ENCODE measurements at places on chromosomes 5 and 9.

GRCh38 chr5:61599370-61600122 is 267.5 kb downstream of the ZSWIM6 start:
- DNase-seq = peak; percentile 97

DNA sequence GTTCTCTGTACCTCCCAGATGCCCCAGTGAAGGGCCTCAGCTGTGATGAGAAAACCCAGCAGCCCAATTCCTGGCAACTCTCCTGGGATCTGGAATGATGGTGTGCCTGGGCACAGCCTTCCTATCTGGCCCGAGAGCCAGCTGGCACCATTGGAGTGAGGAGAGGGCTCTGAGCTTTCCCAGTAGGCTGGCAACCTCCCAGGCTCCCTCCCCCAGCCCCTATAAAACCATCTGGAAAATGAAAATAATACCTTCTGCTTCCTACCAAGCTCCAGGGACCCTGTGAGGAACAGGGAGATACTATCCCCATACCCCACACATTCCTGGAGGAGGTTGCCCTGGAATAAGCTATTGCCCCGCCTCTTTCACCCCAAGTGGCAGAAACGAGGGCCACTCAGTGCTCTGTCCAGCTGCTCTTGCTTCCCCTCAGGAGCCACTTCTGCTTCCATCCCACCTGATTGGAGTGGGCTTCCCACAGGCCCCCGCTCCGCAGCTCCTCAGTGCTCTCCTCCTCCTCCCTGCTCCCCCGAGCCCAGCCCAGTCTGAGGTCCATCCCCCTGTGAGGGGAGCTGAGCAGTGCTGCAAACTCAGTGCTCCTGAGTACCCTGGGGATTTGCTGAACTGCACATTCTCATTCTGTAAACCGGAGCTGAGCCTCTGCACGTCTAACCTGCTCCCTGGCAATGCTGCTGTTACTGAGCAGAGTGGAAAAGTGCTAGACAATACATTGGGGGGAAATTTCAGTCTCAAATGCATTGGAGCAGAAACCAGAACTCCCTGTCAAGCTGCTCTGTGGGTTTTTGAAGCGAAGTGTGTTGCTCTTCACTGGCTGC is 74.7 kb downstream of the THBS4 start:
- no peak for DNase-seq

DNA sequence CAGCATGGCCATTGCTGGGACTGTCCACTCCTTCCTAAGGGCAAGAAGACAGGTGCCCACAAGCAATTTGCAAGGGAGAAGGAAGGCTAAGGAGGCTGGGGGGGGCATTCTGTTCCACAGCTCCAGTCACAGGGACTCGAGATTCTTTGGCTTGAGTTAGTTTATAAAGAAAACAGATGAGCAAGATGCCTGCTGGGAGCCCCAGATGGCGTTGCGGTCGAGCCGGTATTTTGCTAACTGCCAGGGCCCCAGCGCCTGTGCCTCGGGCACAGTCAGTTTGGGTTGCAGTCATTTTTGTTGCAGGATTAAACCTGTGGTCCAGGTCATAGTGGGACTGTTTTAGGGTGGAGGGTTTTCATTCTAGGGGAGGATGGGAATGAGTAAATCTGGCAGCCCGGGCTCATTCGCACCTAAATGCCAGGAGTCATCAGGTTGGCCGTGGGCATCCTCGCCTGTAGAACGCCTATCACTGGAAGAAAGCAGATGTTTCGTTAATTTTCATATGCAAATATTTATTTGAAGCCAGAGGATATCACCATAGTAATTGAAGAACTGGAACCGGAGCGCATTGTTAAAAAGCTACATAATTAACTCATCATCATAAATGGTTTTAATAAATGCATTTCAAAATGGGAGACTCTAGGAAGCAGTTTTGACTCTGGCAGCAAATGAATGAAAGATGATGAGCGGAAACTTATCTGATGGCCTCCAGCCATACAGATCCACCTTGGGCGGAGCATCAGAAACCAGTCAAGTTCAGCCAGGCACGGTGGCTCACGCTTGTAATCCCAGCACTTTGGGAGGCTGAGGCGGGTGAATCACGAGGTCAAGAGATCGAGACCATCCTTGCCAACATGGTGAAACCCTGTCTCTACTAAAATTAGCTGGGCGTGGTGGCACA is 87.1 kb upstream of the FCN2 start:
- DNase-seq = no peak

DNA sequence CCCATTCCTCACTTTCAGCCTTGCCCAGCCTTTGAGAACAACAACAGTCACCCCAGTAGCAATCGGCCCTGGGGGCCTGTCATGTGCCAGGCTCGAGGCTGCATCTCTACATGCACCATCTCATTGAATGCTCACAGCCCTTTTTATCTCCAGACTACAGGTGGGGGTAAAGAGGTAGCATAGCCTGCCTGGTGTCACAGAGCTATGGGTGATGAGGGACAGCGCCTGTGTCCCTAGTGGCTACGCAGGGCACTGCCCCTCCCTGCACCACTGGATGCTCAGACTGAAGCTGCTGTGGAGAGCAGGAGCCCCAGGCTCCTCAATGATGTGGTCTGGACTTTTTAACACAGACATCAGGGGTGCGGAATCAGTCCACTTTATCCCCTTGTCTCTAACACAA is 2.8 kb downstream of the CAMK2A start:
- DNase-seq = no peak

- DNase-seq = no peak
Observed at GRCh38 chr5:56160723-56161438, 72.2 kb downstream of the ANKRD55 start.

DNA sequence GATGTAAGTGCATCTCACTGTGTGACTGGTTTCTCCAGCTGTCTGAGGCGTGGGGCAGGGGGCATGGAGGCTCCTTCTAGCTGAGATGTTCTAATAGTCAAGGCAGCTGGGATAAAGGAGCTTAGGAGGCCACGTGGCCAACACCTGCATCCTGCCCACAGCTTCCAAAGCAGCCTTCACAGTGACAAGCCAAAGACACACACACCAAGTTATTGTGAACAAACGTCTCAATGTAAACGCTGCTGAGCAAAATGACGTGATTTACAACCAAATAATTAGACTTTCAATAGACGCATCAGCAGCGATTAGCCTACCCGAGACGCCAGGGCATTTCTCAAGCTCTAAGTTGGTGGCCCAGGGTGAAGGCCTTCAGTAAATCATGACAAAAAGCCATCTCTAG is 23.2 kb upstream of the SLC25A51 start:
- no peak for DNase-seq

- DNase-seq = peak; percentile 48
Observed at GRCh38 chr9:87570000-87570908, 72.6 kb downstream of the DAPK1 start.

DNA sequence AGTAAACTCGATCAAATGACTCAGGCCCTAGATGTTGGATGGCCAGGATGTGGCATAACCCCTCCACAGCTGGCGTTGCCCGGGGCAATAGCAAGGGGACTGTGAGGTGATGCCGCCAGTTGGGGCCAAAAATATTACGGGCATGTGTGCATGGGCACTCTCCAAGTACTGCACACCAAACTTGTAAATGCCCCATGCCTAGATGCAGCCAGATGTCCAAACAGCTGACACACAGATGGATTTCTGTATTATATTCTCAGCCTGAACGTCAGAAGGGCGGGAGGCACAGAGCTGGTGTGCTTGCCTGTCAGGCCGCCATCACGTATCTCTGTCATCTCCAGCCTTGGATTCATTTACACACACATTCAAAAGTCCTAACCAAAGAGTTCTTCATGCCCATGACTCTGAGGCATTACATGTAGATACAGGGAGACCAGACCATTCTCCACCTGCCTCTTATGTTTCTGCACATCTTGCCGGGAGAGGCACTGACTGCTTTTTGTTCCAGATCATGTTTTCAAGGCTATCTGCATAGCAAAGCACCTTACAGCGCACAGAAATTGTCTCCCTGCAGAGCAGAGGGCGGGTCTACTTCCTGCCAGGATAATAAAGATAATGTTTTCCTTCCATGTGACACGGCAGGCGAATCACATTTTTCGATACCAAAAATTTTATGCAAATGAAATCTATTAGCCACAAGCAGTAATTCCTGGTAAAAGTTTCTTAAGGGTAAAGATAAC is 200.9 kb upstream of the ADAMTS16 start:
- DNase-seq = no peak

GRCh38 chr9:107983181-107983603 is 493.6 kb upstream of the KLF4 start:
- DNase-seq = no peak

GRCh38 chr9:89532478-89532877 is 34.6 kb upstream of the SEMA4D start:
- no peak for DNase-seq

- no peak for DNase-seq
Observed at GRCh38 chr9:130054325-130054786, 650 bp downstream of the GPR107 start.

GRCh38 chr5:154211641-154212390 is 21.3 kb downstream of the GALNT10 start:
- DNase-seq = no peak

GRCh38 chr5:54171645-54172384 is 138.6 kb downstream of the ARL15 start:
- DNase-seq = no peak

DNA sequence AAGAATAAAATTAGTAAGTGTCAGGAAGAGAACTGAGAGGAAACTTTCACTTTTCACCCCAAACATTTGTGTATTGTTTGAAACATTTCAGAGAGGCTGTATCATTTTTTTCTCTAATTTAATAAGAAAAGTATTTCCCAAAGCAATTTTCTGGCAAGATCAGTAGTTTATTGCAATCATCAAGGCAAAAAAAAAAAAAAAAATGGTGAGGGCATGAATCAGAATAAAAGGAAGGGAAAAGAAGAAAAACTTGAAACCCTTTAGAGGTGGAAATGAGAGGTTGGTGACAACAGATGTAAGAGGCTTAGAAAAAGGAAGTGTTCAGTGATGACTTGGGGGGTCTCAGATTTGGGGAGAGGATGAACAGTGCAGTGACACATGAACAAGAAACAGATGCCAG is 13.3 kb downstream of the SHC3 start:
- DNase-seq = no peak

GRCh38 chr9:27489087-27489876 is 34.8 kb upstream of the IFNK start:
- no peak for DNase-seq

DNA sequence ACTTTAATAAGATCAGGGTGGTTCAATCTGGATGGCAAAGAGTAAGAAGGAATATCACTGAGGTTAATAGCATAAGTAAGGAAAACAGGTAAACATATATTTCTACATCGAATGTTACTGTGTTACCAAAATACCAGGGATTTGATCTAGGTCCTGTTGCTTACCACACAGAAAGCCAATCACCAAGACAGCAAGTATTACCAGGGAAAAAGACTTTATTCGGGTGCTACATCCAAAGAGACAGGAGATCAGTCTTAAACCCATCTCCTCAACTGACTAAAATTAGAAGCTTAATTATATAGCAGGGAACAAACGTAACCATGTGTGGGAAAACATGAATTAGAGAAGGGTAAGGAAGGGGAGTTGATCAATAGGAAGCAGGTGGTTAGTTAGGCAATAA is 500.1 kb downstream of the EFNA5 start:
- DNase-seq = no peak

- no peak for DNase-seq
Observed at GRCh38 chr5:15384581-15384980, 115.4 kb upstream of the FBXL7 start.

DNA sequence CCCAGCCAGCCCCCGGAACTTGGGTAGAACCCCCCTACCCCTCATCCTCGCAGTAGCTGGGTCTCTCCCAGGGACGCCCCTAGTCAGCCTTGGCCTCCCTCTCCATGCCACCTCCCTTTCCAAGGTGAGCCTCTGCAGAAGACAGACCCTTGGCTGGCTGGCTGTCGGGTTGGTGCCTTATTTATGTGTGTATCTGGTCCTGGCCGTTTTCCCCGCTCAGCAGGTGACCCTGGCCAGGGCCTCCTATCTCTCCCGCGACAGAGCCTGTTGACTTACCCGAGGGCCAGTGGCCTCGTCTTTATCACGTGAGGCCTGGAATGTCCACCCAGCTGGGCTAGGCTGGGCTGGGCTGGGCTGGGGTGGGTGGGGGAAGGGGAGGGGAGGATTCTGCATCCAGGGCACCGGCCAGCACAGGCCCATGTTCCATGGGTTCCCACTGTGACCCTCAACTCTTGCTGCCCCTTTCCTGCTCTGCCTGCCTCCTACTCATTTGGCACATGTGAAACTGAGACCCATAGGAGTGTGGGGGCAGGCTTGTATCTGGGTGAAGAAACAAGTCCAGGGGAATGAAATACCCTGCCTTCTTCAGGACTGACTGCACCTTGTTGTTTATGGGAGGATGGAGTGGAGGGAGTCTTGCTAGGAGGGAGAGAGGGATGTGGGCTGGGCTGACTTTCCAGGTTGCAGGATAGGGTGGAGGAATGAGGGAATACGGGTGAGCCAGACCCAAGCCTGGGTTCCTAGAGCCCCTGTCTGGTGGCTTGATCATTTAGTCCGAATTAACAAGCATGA is 3.1 kb downstream of the CXXC5 start:
- peak; percentile 67 for DNase-seq

GRCh38 chr5:33588654-33589372 is 148.0 kb downstream of the TARS1 start:
- no peak for DNase-seq
